ENCODE measurements at places on chromosomes 5 and 9. TPM values are rescaled to one million over a fixed set of nuclear protein-coding genes. Genes with fewer than 3 reads are reported as not detected.

- no peaks in the 10 kb centered on the region for H3K27me3 ChIP-seq
- no peak overlapping the region for H3K27ac ChIP-seq
- peak overlapping the region; percentile 1 for H3K4me3 ChIP-seq
- no peak for DNase-seq
- no peaks in the 10 kb centered on the region for H3K36me3 ChIP-seq
These were observed 9.9 kb downstream of the SH3RF2 start for GRCh38 chr5:145946112-145946861.

DNA sequence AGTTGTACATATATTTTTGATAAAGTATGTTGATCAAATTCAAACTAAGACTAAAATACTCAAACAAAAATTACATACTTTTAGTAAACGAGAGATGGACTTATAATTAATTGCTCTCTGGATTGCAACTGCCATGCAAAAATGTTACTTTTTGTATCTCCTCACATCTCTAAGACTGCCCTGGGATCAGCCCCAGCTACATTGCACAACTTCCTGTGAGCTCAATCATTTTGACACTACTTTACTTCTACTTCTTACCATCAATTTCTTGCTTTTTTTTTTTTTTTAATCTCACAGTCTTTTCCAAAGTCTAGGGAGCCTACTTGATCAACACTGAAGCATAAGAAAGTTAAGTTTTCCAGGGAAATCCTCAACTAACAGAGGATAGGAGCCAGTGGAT, 506.0 kb upstream of the CDH10 start:
- no peaks in the 10 kb centered on the region for H3K4me1 ChIP-seq
- H3K27me3 ChIP-seq = no peaks in the 10 kb centered on the region
- H3K27ac ChIP-seq = no peak overlapping the region
- H3K36me3 ChIP-seq = no peaks in the 10 kb centered on the region

GRCh38 chr5:149605354-149605997, 24.2 kb downstream of the ARHGEF37 start:
- no peak overlapping the region for H3K27ac ChIP-seq
- no peak for DNase-seq
- H3K4me3 ChIP-seq = no peak overlapping the region
- H3K27me3 ChIP-seq = no peaks in the 10 kb centered on the region
- H3K4me1 ChIP-seq = no peaks in the 10 kb centered on the region
- no peaks in the 10 kb centered on the region for H3K36me3 ChIP-seq

GRCh38 chr9:98775831-98776441, 20.4 kb downstream of the ANKS6 start:
- peaks cover 24% of the 10 kb centered on the region for H3K36me3 ChIP-seq
- peak; percentile 88 for DNase-seq
- no peaks in the 10 kb centered on the region for H3K27me3 ChIP-seq
- no peak overlapping the region for H3K27ac ChIP-seq
- no peak overlapping the region for H3K4me3 ChIP-seq

DNA sequence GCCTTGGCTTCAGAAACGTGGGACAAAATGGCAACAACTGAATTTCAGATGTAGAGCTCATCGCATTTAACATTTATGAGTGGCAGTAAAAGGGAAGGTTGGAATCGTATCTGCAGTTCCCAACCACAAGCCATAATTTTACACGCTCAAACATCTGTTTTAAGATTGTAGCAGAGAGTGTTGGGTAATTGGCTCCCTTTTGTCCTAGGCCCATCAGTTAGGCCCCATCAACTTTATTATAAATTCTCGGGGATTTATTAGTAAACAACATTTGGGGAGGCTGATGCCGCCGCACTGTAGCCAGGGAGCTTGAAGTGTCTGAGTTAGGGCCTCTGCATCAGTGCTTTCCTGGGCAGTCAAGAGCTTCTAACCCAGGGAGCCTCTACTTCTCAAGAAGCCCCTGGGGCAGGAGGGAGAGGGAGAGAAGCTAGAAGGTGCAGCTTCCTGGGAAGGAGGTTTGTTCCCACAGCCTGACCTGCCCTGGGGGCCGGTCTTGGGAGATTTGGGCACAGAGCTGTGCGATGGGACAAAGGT, 66.2 kb downstream of the HSPA4 start:
- H3K4me3 ChIP-seq = no peak overlapping the region
- peaks cover 2% of the 10 kb centered on the region for H3K4me1 ChIP-seq
- no peak for DNase-seq

DNA sequence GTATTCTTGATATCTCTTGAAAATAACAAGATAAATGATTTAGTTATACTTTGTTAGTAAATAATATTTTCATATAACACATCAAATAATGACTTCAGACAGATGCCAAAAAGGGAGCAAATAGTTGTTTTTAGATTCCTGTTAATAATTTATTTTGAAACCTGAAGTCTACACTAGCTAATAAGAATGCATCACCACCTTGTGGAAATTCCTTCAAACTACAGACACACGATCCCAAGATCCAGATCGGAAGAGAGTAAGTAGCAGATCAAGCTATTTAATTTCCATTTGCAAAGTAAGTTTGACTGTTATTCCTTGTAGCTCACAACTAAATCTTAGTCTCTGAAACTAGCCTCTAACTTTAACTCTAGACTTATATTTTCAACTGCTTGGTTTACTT, 35.5 kb upstream of the ISL1 start:
- no peaks in the 10 kb centered on the region for H3K36me3 ChIP-seq
- H3K27ac ChIP-seq = no peak overlapping the region
- no peaks in the 10 kb centered on the region for H3K4me1 ChIP-seq

DNA sequence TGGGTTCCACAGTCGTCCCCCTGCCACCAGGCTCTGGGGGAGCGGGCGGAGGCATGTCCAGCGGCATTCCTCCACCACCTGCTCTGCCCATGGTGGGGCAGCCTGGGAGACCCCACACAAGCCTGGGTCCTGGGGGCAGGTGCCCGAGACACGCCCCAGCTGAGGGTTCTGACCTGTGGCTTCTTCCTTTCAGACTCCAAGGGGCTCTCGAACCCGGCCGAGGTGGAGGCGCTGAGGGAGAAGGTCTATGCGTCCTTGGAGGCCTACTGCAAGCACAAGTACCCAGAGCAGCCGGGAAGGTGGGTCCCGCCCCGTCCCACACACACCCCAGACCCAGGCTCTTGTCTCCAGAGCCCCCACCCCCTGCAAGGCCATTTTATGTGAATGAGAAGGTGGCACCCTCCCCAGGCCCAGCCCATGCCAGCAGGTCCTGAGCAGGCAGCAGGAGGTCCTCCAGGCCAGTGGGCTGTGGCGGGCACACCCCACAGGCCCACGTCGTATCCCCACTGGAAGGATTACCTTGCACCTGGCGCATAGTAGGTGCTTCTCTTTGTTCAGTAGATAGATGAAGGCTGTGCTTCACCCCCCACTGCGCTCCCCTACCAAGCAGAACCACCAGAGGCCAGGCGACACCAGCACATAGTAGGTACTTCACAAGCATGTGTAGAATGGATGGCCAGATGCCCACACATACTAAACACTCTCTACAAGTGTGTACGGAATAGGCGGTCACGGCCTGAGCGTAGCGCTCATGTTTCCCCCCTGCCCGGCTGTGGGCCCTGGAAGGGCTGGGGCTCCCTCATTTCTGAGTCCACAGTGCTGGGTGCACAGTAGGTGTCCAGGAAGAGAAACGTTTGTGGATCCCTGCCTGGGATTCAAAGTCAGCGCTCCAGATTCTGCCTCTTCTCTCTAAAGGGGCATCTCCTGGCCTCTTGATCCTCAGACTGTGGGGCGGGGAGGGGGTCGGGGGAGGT, 107.9 kb downstream of the RXRA start:
- H3K4me1 ChIP-seq = no peaks in the 10 kb centered on the region
- no peaks in the 10 kb centered on the region for H3K27me3 ChIP-seq
- no peak overlapping the region for H3K4me3 ChIP-seq
- peak overlapping the region; percentile 76 for H3K27ac ChIP-seq
- H3K36me3 ChIP-seq = peaks cover 17% of the 10 kb centered on the region

GRCh38 chr9:99491408-99492158, 269.5 kb downstream of the SEC61B start:
- peaks cover 11% of the 10 kb centered on the region for H3K4me1 ChIP-seq
- no peak overlapping the region for H3K27ac ChIP-seq
- DNase-seq = no peak
- H3K36me3 ChIP-seq = no peaks in the 10 kb centered on the region
- no peaks in the 10 kb centered on the region for H3K27me3 ChIP-seq

- peaks cover 24% of the 10 kb centered on the region for H3K4me1 ChIP-seq
- no peaks in the 10 kb centered on the region for H3K36me3 ChIP-seq
- H3K27ac ChIP-seq = peak overlapping the region; percentile 15
- peak; percentile 75 for DNase-seq
- no peaks in the 10 kb centered on the region for H3K27me3 ChIP-seq
These were observed 211.5 kb downstream of the SEC61B start for GRCh38 chr9:99433555-99433954.

DNA sequence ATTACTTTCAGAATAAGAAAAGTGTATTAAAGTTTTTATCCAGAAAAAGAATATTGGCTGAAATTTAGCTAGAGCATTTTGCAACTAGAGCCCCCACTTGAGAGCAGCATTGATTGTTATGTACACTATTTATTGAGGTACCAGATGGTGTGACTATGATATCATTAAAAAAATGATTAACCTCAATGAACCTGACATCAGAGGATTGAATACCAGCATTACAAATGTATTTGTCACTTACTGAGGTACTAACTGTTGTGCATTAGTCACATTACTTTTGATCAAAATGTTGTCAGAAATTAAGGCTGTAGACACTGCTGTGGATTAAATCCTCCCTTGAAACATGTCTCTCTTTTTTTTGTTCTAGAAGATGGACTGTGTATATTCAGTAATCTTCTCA, 127.8 kb upstream of the DHFR start:
- no peak overlapping the region for H3K27ac ChIP-seq
- no peak for DNase-seq
- no peak overlapping the region for H3K4me3 ChIP-seq
- H3K4me1 ChIP-seq = peaks cover under 1% of the 10 kb centered on the region
- no peaks in the 10 kb centered on the region for H3K27me3 ChIP-seq
- peaks cover 9% of the 10 kb centered on the region for H3K36me3 ChIP-seq

DNA sequence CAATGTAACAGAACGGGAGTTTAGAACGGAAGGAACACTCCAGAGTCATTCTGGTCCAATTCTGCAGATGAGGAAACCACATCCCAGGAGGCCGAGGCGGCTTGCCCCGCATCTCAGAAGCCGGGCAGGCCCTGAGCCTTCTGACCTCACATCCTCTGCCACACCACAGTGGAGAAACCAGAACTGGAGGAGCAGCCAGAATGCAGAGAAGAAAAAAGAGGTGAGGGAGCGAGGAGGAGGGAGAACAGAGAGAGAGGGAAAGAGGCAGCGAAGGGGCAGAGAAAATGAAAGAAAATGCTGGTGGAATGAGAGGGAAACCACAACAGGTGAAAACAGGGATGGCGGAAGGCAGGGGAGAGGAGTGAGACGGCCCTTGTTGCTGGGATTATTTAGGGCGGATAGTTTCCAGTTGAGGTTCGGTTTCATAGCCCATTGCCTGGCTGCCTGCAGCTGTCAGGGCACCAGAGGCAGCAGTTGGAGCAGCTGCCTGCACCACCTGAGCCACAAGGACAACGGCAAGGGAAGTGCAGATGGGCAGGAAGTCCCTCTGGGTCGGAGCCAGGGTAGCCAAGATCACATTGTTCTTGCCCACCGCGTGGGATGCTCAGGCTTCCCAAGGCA, at the start of gene HMHB1:
Gene HMHB1, plus strand, starts transcription at position 77 of the 621 bp plus-strand sequence.
- no peak within 1 kb of the TSS for H3K27ac ChIP-seq
- H3K36me3 ChIP-seq = no peaks in the 10 kb centered on the region
- H3K27me3 ChIP-seq = no peaks in the 10 kb centered on the region
- no peak within 1 kb of the TSS for H3K4me3 ChIP-seq
- DNase-seq = no peak

DNA sequence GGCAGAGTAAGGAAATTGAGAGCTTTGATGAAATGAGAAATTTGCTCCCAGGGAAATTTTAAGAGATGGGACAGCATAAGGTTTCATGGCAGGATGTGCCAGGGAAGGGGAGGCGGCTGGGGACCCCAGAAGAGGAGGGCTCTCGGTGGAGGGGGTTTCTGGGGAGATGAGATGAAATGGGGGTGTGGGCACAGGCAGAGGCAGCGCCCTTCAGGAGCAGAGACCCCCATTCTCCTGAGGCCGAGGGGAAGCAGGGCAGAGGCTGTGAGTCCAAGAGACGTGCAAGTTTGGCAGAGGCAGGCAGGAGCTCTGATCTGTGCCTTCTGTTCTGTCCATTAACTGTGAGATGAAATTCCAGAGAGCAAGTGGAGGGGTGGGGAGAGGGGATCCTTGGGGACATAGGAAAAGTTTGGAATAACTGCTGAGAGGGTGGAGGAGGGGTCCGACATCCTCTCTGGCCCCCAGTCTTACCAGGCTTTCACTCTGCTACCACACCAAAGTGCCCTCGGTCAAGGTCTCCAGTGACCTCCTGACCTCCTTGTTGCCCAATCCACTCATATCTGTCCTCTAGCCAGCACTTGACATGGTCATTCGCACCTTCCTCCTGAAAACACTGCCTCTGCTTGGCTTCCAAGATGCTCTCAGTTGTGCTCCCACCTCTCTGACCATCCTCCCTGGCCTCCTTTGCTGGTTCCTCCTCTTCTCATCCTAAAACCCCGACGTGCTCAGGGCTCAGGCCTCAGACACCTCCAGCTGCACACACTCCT, 108.1 kb upstream of the MVB12B start:
- H3K4me3 ChIP-seq = no peak overlapping the region
- H3K27me3 ChIP-seq = no peaks in the 10 kb centered on the region
- no peak overlapping the region for H3K27ac ChIP-seq
- H3K4me1 ChIP-seq = no peaks in the 10 kb centered on the region

- no peaks in the 10 kb centered on the region for H3K27me3 ChIP-seq
- H3K27ac ChIP-seq = no peak overlapping the region
- H3K36me3 ChIP-seq = peaks cover 44% of the 10 kb centered on the region
These were observed 4.3 kb downstream of the CNOT8 start for GRCh38 chr5:154862766-154863165.

- no peak overlapping the region for H3K4me3 ChIP-seq
- H3K36me3 ChIP-seq = no peaks in the 10 kb centered on the region
- H3K27ac ChIP-seq = no peak overlapping the region
- no peaks in the 10 kb centered on the region for H3K4me1 ChIP-seq
- DNase-seq = no peak
These were observed 11.6 kb upstream of the CDC23 start for GRCh38 chr5:138224712-138225111.

GRCh38 chr9:131950487-131950886, 129.2 kb downstream of the MED27 start:
- H3K4me1 ChIP-seq = no peaks in the 10 kb centered on the region
- no peak overlapping the region for H3K4me3 ChIP-seq
- no peaks in the 10 kb centered on the region for H3K36me3 ChIP-seq
- H3K27ac ChIP-seq = no peak overlapping the region

SNCAIP gene
- total RNA-seq = 2.1 TPM

FGFR4 gene
- total RNA-seq = 123 TPM

CATSPER3 gene
- total RNA-seq = 0.68 TPM

NUDT12 gene
- total RNA-seq = 15.3 TPM

PRRX2 gene
- total RNA-seq = 4.4 TPM

CTXN3 gene
- total RNA-seq = not detected

Data from endodermal cell (in vitro differentiated cells).